ENCODE measurements at places on chromosomes 7 and 10. TPM values are rescaled to one million over a fixed set of nuclear protein-coding genes. Genes with fewer than 3 reads are reported as not detected.

- no peak for DNase-seq
Observed at GRCh38 chr10:69457771-69458237, 6.5 kb downstream of the TSPAN15 start.

DNA sequence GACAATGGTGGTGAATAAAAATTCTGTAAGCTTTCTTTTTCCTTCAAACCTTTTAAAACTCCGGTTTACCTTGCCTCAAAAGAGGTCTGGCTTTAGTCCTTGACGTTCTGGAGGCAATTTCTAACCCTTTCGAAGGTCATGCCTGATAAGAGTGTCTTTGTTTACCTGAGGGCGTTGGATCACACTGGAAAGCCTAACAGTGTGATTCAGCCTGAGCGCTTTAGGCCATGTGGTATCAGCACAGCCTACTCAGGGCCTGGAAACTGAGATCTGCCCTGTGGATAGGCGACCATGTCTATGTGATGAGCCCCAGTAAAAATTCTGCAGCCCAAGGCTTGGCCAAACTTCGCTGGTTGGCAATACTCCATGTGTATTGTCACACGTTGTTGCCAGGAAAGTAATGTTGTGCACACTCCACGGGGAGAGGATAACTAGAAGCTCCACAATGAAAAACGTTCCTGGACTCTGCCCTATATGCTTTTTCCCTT, 10.7 kb downstream of the CCDC6 start:
- DNase-seq = no peak

GRCh38 chr10:67864607-67865371, 19.7 kb upstream of the SIRT1 start:
- DNase-seq = no peak

DNA sequence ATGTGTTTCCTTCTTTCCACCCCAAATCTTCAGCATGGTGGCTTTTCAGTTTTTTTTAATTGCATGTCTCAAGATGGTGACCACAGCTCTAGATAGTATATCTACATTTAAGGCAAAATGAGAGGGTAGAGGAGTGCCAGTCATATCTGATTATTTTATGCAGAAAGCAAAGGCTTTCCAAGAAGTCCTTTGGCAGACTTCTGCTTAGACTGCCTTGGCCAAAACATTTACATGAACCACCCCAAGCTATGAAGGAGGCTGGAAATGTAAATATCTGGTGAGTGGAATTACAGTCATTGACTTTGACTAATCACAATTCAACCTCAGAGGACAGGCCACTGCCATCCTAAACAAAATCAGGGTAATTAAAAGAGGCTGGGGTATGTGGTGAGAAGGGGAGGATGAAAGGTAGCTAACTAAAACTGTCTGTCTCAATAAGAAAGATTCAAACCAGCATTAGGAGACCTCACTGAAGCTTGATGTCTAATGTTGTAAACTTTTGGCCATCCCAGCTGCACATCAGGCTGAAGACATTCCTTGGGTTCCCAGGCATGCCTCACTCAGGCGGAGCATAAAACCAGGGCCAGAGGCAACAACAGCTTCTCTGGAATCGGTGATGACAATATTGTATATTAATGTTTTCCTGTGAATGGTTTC, 53.4 kb downstream of the PPP1R3C start:
- no peak for DNase-seq

DNA sequence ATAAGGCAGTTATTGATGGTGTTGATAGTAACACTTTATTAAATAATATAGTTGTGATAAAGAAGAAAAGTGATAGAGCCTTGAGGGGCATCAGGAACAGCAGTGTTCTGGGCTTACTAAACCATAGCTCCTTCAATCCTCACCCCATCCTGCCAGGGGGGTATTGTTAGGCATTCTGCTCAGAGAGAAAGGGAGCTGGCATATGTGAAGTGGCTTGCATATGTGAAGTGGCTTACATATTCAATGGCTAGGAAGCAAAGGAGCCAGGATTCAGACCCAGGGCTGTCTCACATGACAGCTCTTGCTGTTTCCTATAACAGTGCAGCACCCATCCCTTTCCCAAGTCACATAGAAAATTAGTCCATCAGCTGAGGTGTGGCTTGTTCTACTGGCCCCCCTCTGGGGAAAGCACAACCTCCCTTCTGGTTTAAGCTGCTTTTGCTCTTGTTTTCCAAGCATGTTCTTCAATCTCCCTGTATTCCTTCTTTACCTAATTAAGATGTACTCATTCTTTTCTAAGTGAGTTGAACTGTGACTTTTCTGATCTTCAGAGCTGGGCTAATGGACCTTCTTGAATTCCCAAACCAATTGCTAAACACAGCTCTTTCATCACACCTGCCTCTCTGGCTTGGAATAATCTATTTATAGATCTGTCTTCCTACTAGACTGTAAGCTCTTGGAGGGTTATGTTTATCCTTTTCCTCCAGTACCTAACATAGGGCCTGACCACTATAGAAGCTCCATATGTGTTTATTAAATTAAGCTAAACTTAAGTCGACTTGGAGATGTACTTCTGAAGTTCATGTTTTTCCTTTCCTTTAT, 108.7 kb upstream of the GLI3 start:
- DNase-seq = no peak

DNA sequence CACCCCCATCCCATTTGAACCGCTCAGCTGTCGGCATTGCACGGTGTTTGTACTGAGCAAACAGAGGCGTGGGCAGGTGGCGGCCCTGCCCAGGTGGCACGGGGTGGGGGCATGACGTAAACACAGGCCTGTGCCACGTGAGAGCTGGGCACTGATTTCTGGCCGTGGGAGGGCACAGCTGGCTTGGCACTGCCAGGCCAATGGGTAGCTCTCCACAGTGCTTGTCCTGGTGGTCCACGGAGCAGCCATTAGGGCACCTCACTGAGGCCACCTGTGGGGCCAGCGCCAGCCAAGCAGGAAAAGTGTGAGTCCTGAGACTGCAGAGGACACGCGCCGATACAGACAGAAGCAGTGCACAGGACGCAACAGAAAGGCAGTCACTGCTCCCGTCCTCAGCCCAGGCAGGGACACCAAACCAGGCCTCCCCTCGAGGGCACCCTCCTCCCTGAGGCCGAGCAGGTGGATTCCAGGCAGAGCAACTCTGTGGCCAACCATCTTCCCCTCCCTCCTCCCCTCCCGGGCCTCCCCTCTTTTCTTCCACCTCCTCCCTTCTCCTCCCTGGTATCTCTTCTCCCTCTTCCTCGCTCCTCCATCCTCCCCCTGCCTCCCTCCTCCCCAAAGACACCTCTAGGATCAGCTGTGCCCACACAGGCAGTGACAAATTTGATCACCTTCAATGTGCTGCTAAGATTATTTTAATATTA, 258.7 kb downstream of the ELFN1 start:
- DNase-seq = no peak

DNA sequence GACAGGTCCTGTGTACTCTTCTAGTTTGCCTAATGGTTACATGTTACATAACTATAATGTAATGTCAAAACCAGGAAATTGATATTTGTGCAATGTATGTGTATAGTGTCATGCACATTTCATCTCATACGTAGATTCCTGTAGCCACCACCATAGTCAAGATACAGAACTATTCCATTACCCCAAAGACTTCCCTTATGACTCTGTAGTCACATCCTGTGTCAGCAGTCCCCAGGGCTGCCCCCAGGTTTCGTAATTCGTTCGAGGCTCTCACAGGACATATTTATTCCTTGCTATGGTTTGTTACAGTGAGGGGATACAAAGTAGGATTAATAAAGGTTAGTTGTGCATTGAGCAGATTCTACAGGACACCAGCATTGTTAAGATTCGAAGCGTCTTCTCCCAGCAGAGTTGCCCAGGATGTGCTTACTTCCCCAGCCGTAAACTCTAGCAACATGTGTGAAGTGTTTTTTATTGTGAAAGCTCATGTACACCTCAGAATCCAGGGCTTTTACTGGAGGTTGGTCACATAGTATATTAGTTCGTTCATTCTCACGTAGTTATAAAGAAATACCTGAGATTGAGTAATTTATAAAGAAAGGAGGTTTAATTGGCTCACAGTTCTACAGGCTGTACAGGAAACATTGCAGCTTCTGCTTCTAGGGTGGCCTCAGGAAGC, 18.6 kb downstream of the RABGEF1 start:
- DNase-seq = no peak

DNA sequence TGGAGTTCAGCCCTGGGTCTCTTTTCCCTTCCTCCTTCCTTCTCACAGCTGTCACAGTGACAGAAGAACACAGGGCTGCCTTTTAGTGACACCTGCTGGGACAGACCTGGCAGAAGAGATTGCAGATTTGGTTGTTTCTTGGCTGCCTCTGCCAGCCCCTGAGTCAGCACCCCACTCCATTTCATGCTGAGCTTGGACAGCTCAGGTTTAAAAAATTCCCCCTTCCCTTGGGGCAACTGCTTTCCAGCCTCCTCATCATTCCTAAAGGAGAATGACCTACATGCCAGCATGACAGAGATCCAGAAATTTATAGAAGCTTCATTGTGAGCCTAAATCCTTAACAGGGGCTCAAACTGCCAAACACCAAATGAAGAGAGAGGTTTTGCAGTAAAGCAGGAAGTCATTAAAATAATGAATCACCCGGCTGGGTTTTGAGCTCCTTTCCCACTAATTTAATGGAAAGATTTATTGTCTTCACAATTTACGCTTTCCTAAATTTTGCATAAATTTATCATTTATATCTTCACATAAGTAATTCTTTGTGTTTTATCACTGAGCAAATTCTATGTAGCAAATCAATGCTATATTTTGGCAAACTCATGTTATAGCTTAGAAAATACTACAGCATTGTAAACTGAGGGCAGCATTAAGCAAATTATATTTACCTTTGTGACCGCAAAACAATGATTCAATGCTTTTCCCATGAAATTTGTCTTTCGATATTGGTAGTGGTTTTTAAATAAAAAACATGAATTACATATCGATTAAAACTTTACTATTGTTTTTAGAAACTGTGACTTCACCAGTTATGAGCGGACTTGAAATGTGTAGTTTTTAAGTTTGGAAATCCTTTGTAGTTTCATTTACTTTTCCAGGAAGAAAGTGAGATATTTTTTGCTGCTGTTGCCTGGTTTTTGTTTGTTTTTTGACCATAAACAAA, 399.5 kb upstream of the ANKRD30A start:
- peak; percentile 94 for DNase-seq

DNA sequence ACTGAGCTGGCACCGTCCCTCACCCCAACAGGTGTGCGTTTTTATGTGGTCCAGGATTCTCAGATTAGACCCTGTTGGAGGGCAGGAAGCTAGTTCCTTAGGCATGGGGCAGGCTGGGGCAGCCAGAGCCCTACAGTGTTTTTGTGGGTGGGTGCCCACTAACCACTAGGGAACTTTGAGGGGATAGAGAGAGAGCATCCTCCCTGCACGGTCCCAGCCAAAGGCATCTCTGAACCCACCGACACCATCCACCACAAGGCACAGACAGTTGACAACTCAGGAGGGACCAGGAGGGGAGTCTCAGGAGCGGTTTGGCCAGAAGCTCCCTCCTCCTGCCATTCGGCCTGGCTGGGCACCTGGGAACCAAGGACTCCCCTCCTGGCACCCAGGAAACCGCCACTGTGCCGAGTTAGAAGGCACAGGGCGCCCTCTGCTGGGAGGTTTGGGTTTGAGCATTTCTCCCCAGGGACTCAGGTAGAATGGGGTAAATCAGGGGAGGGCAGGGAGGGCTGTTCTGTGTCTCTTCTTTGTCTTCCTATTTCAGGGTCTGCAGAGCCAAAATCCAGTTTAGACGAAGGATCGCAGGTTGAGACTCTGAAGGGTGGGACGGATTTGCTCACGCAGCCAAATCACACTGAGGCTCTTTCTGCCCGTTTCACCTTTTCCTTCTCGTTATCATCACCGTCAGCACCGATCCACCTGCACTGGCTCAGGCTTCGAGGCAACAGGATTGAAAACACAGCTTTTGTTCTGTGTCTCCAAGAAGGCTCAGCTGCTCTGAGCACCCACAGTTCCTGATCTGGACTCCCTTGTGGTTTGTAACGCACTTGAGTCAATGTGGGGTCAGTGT, 84.8 kb upstream of the COL13A1 start:
- peak; percentile 21 for DNase-seq

GRCh38 chr10:22630234-22631174, 83.9 kb downstream of the PIP4K2A start:
- peak; percentile 53 for DNase-seq

DNA sequence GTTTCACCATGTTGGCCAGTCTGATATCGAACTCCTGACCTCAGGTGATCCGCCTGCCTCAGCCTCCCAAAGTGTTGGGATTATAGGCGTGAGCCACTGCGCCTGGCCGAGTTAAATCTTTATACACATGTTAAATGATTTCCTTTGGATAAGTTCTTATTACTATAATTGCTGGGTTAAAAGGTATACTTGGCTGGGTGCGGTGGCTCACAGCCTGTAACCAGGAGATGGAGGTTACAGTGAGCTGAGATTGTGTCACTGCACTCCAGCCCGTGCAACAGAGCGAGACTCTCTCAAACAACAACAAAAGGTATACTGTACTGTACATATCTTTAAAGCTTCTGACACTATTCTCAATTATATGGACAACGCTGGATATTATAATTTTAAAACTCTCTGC, 53.2 kb upstream of the CDK13 start:
- no peak for DNase-seq

ARHGEF5 gene
- 8.7 TPM for total RNA-seq

VAX1 gene
- total RNA-seq = 0.27 TPM

CLRN3 gene
- total RNA-seq = not detected

ATOH7 gene
- not detected for total RNA-seq

NEURL1 gene
- not detected for total RNA-seq

ACTR1A gene
- 94.4 TPM for total RNA-seq

TMEM184A gene
- 13.4 TPM for total RNA-seq

OR6V1 gene
- not detected for total RNA-seq

CLCN1 gene
- total RNA-seq = not detected
